ENCODE measurements at places on chromosomes 12 and 14.

DNA sequence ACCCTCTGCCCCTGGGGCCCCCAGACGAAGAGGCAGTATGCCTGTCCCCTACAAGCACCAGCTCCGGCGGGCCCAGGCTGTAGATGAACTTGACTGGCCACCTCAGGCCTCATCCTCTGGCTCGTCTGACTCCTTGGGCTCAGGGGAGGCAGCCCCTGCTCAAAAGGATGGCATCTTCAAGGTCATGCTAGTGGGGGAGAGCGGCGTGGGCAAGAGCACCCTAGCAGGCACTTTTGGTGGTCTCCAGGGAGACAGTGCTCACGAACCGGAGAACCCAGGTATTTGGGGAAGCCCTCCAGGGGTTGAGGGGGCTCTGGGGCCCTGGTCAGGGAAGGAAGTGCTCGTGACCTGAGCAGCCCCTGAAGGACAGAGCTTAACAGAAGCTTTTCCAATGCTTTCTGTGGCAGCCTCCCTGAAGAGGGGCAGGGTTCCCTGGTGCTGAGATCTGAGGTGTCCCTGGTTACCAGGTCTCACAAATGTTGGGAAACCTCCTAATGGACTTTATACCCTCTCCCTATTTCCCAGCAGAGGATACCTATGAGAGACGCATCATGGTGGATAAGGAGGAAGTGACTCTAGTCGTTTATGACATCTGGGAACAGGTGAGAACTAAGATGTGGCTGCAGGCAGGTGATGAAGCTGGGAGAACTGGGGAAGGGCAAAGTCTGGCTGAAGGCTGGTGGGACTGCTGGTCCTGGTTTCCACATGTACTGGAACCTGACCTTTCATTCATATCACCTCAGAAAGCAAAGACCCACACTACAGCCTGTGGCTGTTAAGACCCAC is 1.9 kb downstream of the REM2 start:
- DNase-seq, result no peak

DNA sequence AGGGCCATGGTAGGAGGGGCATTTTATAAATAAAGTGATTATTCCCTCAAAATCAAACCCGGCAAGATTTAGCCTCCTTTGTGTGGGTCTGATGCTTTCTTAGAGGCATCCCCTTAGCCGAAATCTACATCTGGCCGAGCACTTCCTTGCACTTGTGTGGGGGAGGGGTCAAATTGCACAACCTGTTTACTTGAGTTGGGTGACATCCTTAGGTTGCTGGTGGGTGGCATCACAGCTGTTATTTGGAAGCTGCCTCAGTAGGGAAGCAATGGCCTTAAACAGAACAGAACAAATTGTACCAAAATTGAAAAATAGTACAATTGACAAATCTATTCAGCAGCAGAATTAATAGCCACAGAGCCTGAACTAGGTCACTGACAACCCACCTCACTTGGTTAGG is 546.1 kb downstream of the SNAPC1 start:
- DNase-seq, result no peak

- no peak for DNase-seq
Observed at GRCh38 chr12:110971189-110971920, 51.0 kb upstream of the MYL2 start.

- no peak for DNase-seq
Observed at GRCh38 chr12:123398550-123399254, 14.8 kb downstream of the KMT5A start.

DNA sequence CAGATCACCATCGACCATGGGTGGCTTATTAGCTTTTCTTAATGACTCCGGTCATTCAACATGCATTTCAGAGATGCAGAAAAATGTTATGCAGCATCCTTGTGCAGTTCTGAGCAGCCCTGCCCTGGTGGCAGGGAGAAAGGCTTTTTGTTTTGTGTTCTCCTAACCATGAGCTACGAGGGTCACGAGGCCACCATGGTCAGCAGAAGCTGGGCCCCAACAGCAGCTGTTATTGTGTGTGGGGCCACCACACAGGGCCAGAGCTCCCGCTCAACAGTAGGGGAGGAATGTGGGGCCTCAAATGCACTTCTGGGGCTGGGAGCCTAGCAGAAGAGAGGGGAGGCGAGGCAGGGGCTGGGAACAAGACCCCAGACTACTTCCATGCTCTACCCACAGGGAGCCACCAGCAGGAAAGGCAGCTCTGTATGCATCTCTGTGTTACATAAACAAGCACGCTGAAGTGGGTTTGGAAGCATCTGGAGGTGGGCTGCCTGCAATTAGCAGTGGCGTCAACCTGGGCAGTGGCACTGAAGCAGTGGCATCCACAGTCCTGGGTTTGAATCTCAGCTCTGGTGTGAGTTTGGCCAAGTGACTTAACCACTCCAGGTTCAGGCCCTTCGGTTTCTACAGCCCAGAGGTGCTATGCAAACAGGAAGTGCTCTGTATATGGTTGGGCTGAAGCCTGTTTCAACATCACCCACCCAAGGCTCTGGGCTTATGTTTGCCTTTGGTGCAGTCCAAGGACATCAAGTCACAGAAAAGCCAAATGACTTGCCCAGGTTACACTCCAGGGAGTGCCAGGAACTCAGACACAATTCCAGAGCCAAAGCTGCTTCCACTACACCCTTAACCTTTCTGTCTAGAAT is 16.3 kb downstream of the GLTP start:
- no peak for DNase-seq

DNA sequence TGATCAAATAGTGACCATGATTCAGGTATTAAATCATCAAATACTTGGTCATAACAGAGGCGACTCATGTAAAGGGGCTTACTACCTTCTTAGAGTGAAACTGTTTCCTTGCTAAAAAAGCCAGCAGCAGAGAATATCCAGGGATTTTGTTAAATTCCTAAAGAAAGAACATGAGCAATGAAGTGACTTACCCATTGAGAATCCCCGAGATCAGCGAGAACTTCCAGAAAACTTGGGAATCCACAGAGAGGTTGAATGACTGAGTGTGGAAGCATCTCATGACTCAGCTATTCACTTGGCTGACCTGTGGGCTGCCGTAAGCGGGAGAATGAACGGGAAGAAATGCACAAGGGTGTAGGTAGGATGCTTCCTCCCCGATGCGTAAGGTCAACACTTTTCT is 85.3 kb upstream of the KCNA1 start:
- no peak for DNase-seq

DNA sequence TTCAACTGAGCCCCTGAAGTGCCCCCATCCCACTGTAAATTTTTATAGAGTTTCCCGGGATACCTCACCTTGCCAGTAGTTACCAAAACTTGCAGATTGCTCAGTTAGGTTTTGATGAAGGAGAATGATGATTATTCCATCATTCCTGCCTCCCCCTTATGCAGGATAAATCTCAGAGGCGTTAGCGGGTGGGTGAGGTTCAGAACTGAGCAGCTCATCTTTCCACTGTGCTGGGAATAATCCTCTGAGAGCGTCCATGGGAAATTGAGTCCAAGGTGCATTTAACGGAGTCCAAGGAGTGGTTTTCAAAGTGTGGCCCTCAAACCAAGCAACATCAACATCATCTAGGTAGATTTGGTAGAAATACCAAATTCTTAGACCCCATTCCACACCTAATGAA is 18.7 kb downstream of the ACSM4 start:
- no peak for DNase-seq

DNA sequence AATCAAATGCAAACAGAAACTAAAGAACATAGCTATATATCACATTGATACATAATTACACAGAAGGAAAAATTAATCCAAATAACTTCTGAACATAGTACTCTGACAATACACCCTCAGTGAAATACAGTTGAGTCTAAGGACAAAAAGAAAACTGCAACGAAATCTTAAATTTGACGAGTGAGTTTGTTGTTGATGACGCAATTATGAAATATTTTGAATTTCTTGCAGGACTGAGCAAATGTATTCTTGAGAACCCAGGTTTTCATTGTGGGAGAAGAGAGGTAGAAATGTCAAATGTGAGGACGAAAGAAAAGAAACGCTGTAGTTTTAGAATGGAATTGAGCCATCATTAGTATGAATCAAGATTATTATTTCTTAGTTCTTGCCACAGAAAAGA is 46.3 kb downstream of the EGLN3 start:
- no peak for DNase-seq

GRCh38 chr12:98998697-98999299 is 353.7 kb downstream of the APAF1 start:
- no peak for DNase-seq

GRCh38 chr12:75876832-75877762 is 154.5 kb downstream of the PHLDA1 start:
- DNase-seq, result no peak

Data from NCI-H1417 treated with DMSO at 0.1 percent for 48 hours (cell line).